ENCODE measurements at places on chromosomes 5 and 9.

DNA sequence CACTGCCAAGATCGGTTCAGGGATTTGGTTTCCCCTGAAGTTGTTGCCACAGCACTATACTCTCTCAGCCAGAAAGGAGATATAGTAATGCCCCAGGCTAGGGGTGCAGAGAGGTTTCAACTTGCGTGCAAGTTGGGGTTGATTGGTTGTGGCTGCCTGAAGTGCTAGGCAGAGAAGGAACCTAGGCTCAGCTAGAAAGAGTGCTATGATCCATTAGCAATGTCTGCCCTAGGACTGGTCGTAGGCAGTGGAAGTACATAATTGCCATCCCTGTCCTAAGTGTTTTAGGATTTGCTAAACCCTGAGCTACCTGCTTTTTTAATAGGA is 136.6 kb upstream of the SMIM23 start:
- no peak for DNase-seq

- DNase-seq, result no peak
Measured at GRCh38 chr5:154109416-154110106, 70.8 kb downstream of the MFAP3 start.

DNA sequence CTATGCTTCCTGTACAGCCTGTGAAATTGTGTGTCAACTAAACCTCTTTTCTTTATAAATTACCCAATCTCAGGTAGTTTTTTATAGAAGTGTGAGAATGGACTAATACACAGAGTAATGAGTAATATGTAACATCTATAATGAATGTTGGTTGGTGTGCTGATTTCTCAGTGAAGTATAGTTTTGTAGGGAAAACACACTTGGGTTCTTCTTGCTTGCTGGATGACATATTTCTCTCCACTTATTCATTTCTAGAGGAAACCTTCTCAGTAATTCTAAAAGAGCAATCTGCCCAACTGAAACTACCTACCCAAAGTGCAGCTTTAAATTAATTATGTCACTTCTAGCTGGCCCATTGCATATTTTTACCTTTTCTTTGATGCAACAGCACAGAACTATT is 81.1 kb upstream of the RORB start:
- DNase-seq, result no peak

DNA sequence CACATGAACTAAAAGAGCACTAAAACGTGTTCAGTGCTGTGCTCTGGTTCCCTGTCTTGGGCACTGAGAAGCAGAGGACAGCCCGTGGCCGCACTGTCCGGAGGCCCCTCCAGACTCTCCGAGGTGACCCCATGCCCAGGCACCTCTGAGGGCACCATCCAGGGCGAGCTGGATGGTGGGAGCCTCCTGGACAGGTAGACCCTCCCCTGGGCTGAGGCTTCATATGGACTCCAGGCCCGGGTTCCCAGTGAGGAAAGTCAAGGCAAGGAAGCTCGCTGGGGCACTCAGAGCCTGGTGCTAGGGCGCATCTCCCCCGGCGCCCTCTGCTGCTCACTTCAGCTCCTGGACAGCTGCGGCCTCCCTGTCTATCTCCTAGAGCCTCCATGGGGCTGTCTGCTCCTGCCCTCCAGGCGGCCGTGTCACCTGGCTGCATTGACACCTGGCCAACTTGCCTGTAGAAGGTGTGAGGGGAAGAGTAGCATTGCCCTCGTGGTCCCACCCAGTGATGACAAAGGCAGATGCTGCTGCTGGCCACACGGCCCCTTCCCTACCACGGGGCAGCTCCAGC is 178.2 kb upstream of the IRX1 start:
- DNase-seq, result no peak

GRCh38 chr5:119243888-119244287 is 111.9 kb upstream of the TNFAIP8 start:
- DNase-seq, result no peak

All from EL (cell line).